ENCODE measurements at places on chromosomes 4 and X.

GRCh38 chr4:86481440-86481839 is 112.7 kb upstream of the PTPN13 start:
- DNase-seq, result no peak

DNA sequence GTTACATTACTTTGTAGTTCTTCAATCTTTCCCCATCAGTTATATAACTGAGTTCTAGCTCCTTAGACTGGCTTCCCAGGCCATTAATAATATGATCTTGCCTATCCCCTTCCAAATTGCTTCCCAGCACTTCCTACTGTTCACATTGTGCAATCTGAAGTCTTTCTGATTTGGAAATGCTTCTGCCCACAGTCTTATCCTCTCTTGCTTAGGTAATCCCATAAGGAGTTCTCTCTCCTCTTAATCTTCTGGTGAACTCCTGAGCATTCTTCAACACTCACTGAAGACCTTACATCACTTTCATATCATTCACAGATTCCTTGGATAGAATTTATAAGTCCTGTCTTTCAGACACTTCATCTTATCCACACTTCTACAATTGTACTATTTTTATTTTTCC is 132.7 kb upstream of the TTC29 start:
- no peak for DNase-seq

GRCh38 chr4:112550728-112551127 is 34.7 kb upstream of the NEUROG2 start:
- no peak for DNase-seq

GRCh38 chrX:17736478-17736855 is 826 bp upstream of the SCML1 start:
- DNase-seq, result no peak

GRCh38 chr4:101952985-101953384 is 162.5 kb downstream of the BANK1 start:
- no peak for DNase-seq

DNA sequence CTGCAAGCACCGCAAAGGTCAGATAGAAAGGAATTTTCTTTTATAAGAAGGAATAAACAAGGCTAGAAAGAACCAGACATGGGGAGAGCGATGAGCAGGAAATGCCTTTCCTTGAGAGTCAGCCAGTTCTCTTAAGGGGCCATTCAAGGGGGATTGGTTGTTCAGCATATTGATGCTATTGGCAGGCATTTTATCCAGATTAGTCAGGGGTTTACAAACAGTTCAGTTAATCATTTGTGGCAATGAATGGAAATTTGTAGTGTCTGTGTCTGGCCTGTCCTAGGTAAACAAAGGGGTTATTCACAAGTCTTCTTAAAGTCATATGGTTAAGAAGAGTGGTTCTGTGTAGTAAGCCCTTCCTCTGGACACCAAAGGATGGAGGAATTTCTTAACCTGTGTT is 184.7 kb upstream of the FRMPD4 start:
- DNase-seq, result no peak

DNA sequence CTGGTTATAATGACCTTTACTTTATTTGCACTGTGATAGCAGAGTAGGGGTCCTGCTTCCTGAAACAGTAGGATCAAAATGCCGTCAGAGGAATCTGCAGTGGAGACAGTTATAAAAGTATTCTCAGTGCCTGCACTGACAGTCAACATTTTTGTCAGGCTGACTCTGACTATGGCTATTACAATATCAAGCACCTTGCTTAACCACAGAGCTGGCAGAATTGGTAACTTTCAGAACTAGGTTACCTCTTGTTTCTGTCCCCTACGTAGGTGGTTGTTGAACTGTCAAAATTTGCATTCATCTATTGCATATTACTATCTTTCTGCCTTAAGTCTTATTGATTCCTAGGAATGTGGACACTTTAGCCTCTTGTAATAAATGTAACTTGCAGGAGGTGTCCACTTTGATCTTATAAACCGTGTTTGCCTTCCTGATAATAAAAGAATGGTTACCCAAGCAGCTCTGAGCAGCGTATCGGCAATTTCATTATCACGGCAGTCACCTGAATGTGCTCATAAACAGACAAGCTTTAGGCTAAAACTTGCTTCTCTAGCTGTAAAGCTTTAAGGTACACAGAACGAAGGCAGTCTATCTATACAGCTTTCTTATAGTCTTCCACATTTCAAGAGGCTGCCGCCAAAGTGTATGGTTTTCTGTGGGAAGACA is 353.0 kb upstream of the GALNT7 start:
- DNase-seq, result no peak

DNA sequence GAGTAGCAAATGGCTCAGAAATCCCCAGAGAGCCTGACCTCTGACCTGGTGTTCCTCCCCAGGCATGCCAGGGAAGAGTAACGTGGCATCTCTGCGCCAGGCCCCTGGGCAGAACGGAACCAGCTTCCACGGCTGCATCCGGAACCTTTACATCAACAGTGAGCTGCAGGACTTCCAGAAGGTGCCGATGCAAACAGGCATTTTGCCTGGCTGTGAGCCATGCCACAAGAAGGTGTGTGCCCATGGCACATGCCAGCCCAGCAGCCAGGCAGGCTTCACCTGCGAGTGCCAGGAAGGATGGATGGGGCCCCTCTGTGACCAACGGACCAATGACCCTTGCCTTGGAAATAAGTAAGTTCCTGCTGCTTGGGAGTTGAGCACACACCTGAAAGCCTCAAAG is 83.4 kb upstream of the PACRGL start:
- no peak for DNase-seq

DNA sequence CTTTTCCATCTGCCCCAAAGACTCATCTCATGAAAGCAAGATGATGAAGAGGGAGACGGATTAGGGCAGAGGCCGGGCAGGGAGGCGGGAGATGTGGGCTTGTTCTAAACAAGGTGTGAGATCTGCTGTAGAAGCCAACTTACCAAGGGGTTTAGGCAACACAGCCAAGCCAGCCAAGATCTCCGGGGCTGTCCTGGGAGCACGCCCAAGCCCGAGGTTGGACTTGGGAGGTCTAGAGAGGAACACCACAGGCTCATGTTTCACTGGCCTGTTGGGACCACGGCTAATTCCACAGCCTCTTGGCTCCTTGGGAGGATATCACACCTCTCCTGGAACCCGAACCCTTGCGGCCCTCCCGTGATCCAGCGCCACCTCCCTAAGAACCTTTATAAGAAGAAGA is 171.4 kb downstream of the CRLF2 start:
- DNase-seq, result no peak

DNA sequence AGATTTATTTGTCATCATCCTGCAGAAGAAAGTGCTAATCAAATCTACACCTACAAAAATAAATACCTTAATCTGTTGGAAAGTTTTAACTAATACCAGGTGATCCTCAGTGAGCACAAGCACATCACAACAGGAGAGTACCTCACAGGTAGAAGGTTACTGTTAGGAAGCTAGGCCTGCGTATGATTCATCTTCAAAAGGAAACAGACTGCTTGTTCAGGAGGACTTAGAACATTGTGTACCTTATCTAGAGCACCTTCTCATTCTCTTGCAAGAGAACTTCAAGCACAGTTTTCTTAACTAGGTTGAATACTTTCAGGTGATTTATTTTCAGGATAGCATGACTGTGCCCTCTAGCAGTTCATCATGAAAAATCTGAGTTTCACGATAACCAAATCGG is 54.2 kb downstream of the MND1 start:
- DNase-seq, result no peak

Measured in stimulated activated CD8-positive, alpha-beta memory T cell treated with anti-CD3 and anti-CD28 coated beads, Interleukin-15, amount 100 ng/mL, for 48 hours (primary cell).